Activated CD8-positive, alpha-beta T cell treated with anti-CD3 and anti-CD28 coated beads for 36 hours (primary cell): ENCODE measurements at places on chromosomes 1 and 21. TPM values are rescaled to one million over a fixed set of nuclear protein-coding genes. Genes with fewer than 3 reads are reported as not detected.

Gene DYNLT5
- not detected for total RNA-seq

Gene LMX1A
- not detected for total RNA-seq

Gene CYP4X1
- not detected for total RNA-seq

Gene EBNA1BP2
- 115 TPM for total RNA-seq

Gene S100A7A
- total RNA-seq: not detected

Gene GPR161
- 0.20 TPM for total RNA-seq

Gene SMIM1
- 1.5 TPM for total RNA-seq

DNA sequence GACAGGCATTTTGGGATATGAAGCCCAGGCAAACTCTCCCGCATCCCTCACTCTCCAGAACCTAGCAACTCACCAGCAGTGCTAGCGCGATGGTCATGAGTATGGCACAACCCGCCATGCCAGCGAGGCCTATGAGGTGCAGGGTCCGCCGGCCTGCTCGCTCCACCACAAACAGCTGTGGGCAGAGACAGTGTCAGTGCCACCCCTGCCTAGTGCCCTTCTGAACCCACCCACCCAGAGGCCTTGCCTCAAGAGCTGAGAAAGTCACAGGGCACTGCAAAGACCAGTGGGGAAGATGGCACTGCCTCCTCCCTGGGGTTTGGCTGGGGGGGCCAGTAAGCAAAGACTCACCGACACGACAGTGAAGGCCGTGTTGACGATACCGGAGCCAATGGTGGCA lies 29.8 kb downstream of the SLC2A1 start:
- H3K27me3 ChIP-seq: no peaks in the 10 kb centered on the region
- H3K27ac ChIP-seq: peak overlapping the region; percentile 61
- no peak for DNase-seq
- peaks cover 67% of the 10 kb centered on the region for H3K4me1 ChIP-seq
- peaks cover 75% of the 10 kb centered on the region for H3K36me3 ChIP-seq

GRCh38 chr1:241608379-241609033 lies 31.7 kb downstream of the CHML start:
- no peak overlapping the region for H3K4me3 ChIP-seq
- no peaks in the 10 kb centered on the region for H3K27me3 ChIP-seq
- no peak overlapping the region for H3K27ac ChIP-seq
- DNase-seq: no peak
- H3K4me1 ChIP-seq: peaks cover 11% of the 10 kb centered on the region

DNA sequence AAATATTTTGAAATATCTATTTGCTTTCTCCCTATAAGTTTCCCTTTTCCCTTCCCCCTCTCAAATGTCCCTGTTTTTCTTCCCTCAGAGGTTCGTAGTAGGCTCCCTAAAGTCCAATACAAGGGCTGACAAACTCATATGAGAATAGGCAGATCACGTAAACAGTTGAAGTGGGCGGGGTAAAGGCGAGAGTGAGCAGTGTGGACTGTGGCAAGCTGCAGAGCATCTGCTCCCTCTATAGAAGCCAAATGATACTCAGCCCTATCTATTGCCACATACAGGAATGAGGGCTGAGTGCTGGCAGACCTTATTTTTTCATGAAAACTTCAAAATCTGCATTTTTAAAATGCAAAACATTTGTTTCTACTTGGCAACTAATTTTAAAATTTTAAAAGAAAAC lies 26.3 kb downstream of the PRDX6 start:
- H3K27ac ChIP-seq: no peak overlapping the region

DNA sequence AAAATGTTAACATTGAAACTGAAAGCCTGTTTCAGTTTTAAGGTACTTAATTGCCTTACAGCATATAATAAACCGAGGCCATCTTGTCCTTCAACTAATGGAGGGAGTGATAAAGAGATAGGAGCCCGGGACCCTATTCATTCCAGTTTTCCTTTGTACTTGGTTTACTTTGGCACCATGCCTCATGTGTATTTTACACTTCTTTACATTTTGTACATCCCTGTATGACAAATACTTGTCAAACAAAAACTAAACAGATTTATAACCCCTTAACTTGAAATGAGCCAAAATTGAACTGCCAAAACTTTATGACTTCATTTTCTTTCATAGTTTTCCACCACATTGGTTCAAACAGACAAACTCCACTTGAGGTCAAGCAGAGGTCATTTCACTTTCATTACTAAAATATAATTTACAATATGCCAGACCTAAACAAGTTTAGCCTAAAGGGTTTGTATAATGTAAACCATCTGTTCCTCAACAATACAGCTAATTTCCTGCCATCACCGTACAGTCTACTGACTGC lies 30.9 kb upstream of the UBE2U start:
- no peak overlapping the region for H3K27ac ChIP-seq
- DNase-seq: no peak
- no peaks in the 10 kb centered on the region for H3K36me3 ChIP-seq
- no peak overlapping the region for H3K4me3 ChIP-seq

- no peaks in the 10 kb centered on the region for H3K27me3 ChIP-seq
- no peak for DNase-seq
- peaks cover 11% of the 10 kb centered on the region for H3K4me1 ChIP-seq
- H3K4me3 ChIP-seq: no peak overlapping the region
Measured at GRCh38 chr1:212089560-212090163, 54.1 kb downstream of the DTL start.

- H3K4me3 ChIP-seq: no peak overlapping the region
- H3K4me1 ChIP-seq: peaks cover 18% of the 10 kb centered on the region
- H3K27ac ChIP-seq: no peak overlapping the region
- no peak for DNase-seq
- H3K36me3 ChIP-seq: no peaks in the 10 kb centered on the region
- no peaks in the 10 kb centered on the region for H3K27me3 ChIP-seq
Measured at GRCh38 chr1:154720328-154721297, 112.6 kb upstream of the ADAR start.

- peak; percentile 27 for DNase-seq
- no peaks in the 10 kb centered on the region for H3K36me3 ChIP-seq
- no peak overlapping the region for H3K27ac ChIP-seq
- H3K27me3 ChIP-seq: peaks cover 44% of the 10 kb centered on the region
- peak overlapping the region; percentile 30 for H3K4me3 ChIP-seq
- H3K4me1 ChIP-seq: peaks cover 12% of the 10 kb centered on the region
Measured at GRCh38 chr1:44408632-44409602, 3.9 kb downstream of the RNF220 start.

DNA sequence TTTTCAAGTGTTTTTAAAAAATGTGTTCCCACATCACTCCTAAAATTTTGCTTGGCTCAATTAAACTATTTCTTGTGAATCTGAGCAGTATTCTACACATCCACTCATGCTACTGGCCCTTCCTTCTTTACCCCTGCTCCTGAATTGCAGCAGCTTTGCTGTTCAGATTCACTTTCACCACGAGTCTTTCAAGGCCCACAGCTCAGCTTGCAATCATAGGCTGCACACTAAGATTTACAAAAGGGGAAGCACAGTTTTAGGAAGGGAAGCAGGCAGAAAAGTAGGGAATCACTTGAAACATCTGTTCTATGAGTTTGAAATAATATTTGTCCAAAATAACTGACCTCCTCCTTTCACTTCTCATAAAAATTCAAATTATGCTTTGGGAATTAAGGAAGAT lies 70.9 kb upstream of the EDEM3 start:
- peaks cover 4% of the 10 kb centered on the region for H3K36me3 ChIP-seq
- no peak overlapping the region for H3K27ac ChIP-seq
- no peaks in the 10 kb centered on the region for H3K27me3 ChIP-seq
- peaks cover 15% of the 10 kb centered on the region for H3K4me1 ChIP-seq

- no peaks in the 10 kb centered on the region for H3K4me1 ChIP-seq
- no peaks in the 10 kb centered on the region for H3K36me3 ChIP-seq
- no peak overlapping the region for H3K4me3 ChIP-seq
- no peaks in the 10 kb centered on the region for H3K27me3 ChIP-seq
- no peak for DNase-seq
Measured at GRCh38 chr1:106447466-106447865, 609.0 kb upstream of the PRMT6 start.

DNA sequence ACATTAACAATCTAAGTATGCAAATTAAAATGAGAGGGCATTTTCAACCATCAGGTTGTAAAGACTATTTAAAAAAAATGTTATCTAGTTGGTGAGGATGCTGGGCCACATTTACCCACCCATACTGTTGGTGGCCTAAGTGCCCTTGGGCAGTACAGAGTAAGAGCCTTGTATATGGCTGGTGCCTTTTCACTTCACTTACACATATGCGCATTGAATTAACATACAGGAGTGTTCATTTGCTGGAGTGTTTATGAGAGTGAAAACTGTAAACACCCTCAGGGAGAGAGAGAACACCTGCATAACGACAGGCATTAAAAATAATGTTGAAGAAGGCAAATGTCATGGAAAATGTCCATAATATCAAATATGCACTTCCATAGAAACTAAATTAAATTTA lies 427.1 kb downstream of the PCP4 start:
- H3K4me1 ChIP-seq: no peaks in the 10 kb centered on the region
- H3K27ac ChIP-seq: no peak overlapping the region
- no peak overlapping the region for H3K4me3 ChIP-seq

GRCh38 chr1:235079443-235080296 lies 49.0 kb downstream of the TOMM20 start:
- no peaks in the 10 kb centered on the region for H3K27me3 ChIP-seq
- no peak overlapping the region for H3K4me3 ChIP-seq
- peaks cover 38% of the 10 kb centered on the region for H3K4me1 ChIP-seq
- H3K27ac ChIP-seq: peak overlapping the region; percentile 49
- no peak for DNase-seq

DNA sequence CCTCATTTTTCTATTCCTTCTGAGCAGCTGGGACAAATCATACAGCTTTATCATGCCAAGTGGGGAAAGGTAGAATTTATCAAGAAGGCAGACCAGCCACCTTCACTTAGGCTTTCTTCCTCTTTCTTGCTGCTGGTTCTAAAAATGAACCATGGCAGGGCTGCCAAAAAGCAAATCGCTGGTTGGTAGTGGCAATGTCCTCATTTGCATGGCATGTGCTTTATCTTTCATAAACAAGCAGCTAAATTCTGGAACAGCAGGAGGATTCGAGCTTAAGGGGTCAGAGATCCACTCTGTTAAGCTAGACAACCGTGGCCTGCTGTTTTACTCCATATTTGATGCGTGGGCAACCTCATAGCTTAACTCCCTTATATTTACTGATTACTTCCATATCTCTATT lies 91.3 kb downstream of the RPE65 start:
- H3K36me3 ChIP-seq: no peaks in the 10 kb centered on the region
- no peaks in the 10 kb centered on the region for H3K27me3 ChIP-seq
- H3K4me1 ChIP-seq: no peaks in the 10 kb centered on the region
- DNase-seq: no peak
- H3K27ac ChIP-seq: no peak overlapping the region

DNA sequence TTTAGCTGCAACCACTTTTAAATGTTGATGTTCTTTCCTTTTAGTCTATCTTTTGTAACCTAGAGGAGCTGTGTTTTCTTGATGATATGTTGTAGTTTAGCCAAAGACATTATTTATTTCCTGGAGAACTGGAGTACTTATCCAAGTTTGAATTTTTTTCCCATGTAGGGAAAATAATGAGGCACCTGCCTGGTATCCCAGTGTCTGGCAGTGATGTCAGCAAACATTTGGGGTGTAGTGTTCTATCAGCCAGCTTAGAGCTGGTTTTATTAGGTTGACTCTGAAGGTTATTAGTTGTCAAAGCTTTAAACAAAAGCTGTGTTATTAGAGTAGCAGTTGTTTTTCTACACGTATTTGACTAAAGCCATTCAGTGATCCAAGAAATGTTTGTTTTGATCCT lies 3.2 kb downstream of the CTPS1 start:
- peaks cover 73% of the 10 kb centered on the region for H3K36me3 ChIP-seq
- no peaks in the 10 kb centered on the region for H3K27me3 ChIP-seq
- peak overlapping the region; percentile 91 for H3K4me3 ChIP-seq
- peaks cover 56% of the 10 kb centered on the region for H3K4me1 ChIP-seq
- peak overlapping the region; percentile 83 for H3K27ac ChIP-seq
- no peak for DNase-seq

DNA sequence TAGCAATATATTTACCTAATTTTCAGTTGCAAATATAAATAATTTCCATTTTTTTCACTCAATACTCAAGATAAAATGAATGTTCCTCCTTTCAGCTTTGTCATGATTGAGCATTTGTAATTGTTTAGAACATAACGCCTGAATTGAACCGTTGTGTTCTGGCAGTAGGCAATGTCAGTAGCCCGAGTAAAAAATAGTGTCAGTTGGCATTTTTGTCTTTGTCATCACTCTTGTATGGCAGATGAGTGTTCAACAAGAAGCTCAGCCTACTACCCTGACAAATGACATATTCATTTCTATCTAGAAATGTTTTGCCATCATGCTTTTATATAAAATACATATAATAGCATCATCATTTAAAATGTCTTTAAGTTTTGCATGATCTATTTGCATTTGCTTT lies 691.4 kb upstream of the NCAM2 start:
- no peaks in the 10 kb centered on the region for H3K36me3 ChIP-seq
- no peak overlapping the region for H3K4me3 ChIP-seq
- no peak for DNase-seq
- H3K4me1 ChIP-seq: no peaks in the 10 kb centered on the region
- no peaks in the 10 kb centered on the region for H3K27me3 ChIP-seq

GRCh38 chr21:44687671-44688070 lies 5.7 kb upstream of the KRTAP12-1 start:
- no peak overlapping the region for H3K27ac ChIP-seq
- H3K4me3 ChIP-seq: no peak overlapping the region
- H3K27me3 ChIP-seq: no peaks in the 10 kb centered on the region
- peaks cover 20% of the 10 kb centered on the region for H3K4me1 ChIP-seq
- no peak for DNase-seq

- no peaks in the 10 kb centered on the region for H3K27me3 ChIP-seq
- no peak for DNase-seq
- H3K4me1 ChIP-seq: peaks cover 32% of the 10 kb centered on the region
- H3K4me3 ChIP-seq: peak overlapping the region; percentile 77
- H3K27ac ChIP-seq: no peak overlapping the region
- peaks cover 12% of the 10 kb centered on the region for H3K36me3 ChIP-seq
Measured at GRCh38 chr1:155064832-155065429, 1.4 kb downstream of the EFNA4 start.

DNA sequence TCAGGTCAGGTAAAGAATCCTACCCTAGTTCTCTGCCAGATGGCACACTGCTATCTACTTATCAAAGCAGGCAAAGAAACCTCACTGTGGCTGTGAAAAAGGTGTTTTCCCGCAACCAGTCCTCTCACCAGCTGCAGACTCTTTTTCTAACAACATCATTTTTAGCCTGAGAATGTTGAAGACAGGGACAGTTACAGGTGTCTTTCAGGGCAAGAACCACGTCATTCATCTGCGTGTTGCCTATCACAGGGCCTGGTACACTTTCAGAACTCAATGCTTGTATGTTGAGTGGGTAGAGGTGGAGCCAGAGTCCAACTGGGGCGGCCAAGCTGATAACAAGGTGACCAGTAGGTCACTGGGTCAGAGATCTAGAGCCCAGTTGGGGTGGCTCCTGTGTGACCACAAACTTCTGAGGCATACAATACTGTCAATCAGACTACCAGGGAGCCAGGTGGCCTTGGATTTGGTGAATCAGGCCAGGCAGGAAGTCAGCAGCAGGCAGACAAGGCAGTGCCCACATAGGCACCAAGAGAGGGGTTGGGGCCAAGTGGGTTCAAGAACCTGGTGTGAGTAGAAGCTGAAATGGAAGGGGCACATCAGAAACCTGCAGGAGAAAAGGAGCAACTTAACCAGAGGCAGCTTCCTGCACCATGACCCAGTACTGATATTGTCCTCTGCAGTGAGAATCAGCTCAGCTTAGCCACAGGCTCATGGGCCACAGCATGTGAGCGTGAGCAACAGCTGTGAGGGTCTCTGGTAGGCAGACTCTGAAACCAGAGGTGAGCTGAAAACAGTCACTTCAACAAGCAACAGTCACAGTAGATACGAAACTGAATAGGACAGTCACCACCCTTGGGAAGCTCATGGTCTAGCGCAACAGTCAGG lies 123.6 kb downstream of the DTL start:
- H3K27me3 ChIP-seq: no peaks in the 10 kb centered on the region
- no peaks in the 10 kb centered on the region for H3K36me3 ChIP-seq
- peak; percentile 28 for DNase-seq
- peaks cover 29% of the 10 kb centered on the region for H3K4me1 ChIP-seq
- no peak overlapping the region for H3K27ac ChIP-seq
- no peak overlapping the region for H3K4me3 ChIP-seq
